ENCODE measurements at places on chromosomes 11 and 22.

GRCh38 chr11:67534070-67534679 is 10.9 kb upstream of the CABP2 start:
- peak; percentile 48 for DNase-seq

DNA sequence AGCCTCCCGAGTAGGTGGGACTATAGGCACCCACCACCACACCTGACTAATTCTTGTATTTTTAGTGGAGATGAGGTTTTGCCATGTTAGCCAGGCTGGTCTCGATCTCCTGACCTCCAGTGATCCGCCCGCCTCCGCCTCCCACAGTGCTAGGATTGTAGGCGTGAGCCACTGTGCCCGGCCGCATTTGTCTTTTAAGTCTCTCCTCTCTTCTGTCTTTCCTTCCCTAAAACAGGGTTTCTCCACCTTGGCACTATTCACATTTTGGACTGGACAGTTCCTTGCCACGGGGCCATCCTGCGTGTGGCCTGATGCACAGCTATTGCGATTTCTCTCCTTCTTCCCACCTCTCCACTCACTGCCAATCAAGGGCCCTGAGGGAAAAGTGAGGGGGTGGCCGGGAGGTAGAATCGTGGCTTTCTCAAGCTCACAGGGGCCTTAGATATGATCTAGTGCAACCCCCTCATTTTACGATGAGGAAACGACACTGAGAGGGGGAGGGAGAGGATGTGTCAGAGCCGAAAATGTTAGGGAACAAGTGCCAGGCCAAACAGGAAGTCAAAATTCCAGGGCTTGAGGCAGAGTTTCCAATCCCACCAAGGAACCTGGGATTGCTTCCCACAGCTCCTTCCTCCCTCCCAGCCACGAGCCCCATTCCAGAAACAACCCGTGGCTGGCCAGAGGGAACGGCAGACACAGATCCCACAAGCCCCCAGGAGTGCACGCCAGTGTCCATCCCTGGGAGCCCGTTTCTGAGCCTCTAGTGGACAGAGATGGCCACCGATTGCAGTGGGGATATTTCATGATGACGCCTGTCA is 21.2 kb downstream of the SCGB1A1 start:
- no peak for DNase-seq

GRCh38 chr11:3058753-3059664 is 1.8 kb upstream of the CARS1 start:
- peak; percentile 26 for DNase-seq

DNA sequence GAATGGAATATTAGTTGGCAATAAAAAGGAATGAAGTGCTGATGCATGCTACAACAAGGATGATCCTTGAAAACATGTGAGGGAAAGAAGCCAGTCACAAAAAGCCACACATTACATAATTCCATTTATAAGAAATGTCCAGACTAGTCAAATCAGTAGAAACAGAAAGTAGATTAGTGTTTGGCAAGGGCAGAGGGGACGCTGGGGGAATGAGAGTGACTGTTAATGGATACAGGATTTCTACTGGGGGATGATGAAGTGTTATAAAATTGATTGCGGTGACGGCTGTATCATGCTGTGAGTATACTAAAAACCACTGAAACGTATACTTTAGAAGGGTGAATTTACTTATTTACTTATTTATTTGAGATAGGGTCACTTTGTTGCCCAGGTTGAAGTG is 57.9 kb downstream of the C11orf58 start:
- DNase-seq: no peak

GRCh38 chr11:30917859-30918478 is 331.8 kb upstream of the MPPED2 start:
- DNase-seq: peak; percentile 71

DNA sequence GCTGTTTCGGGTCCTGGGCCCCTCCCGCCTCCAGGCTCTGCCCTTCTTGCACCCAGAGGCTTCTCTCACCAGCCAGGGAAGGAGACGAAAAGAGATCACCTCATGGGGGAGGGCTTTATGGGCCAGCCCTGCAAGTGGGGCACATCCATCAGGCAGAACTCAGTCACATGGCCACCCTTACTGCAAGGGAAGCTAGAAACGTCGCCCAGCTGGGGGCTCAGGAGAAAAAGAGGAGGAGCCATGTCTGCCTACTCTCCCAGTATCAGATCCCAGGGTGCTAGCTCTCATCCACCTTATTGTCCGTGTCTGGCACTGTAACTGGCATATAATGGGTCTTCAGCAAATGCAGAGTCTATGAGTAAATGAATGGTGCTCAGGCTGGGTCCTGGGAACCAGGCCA is 24.2 kb downstream of the MFNG start:
- no peak for DNase-seq

DNA sequence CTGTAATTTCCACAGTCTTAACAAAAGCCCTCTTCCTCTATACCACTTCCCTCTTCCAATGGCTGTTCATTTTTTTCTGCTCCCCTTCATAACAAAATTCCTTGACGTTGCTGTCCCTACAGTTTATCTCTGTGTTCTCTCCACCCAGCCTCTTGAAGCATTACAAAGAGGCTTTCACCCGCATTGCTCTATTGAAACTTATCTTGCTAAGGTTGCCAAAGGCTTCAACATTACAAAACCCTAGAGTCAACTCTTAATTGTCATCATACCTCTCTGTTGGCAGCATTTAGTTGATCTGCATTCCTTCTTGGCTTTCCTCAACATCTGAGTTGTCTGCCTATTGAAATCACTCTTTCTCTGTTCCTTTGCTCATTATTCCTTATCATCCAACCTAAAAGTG is 1055.7 kb downstream of the JRKL start:
- DNase-seq: no peak

DNA sequence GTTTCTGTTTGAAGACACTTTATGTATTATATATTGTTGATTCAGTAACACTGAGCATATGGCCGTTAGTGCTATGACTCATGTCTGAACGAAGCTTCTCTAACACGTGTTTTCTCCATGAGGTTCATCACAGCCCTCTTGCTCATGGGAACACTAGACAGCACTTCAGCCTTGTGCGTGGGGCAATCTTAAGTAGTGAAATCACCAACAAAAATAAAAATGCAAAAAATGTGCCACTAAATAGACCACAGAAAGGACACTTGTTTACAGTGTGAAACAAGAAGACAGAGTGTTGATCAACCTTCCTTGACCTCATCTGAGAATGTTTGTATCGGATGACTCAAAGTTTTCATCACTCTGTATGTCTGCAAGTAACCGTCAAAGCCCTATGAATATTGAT is 94.5 kb downstream of the FDX1 start:
- peak; percentile 86 for DNase-seq

DNA sequence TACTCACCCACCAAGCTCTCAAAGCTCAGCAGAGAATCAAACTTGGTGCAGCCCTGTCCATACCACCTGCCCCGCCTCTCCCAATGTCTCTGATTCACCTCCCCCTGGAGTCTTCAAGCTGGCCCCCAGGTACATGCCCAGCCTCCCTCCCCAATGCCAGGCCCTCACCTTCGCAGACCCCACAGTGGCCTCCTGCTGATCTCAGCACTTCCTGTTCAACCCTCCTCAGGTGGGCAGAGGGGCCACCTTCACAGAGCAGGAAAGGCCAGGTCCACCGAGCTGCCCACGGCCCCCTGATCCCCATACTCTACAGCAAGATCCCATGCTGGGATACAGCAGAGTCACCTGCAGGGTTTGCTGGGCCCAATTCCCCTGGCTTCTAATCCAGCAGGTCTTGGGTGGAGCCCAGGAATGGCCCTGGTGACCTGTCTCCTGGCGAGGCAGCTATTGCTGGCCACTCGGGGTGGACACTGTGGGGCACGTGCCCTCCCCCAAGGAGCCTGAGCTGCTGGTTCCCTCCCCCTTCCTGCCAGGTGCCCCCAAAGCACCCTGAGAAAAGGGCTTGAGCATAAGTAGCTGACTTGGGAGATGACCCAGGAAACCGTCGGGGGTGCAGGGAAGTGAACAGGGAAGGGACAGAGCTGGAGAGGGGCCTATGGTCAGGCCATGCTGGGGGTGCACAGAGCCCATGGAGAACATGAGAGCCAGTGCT is 150.7 kb downstream of the BRD1 start:
- no peak for DNase-seq

Data from DMS53 (cell line).